ENCODE measurements at places on chromosomes 1 and 21.

DNA sequence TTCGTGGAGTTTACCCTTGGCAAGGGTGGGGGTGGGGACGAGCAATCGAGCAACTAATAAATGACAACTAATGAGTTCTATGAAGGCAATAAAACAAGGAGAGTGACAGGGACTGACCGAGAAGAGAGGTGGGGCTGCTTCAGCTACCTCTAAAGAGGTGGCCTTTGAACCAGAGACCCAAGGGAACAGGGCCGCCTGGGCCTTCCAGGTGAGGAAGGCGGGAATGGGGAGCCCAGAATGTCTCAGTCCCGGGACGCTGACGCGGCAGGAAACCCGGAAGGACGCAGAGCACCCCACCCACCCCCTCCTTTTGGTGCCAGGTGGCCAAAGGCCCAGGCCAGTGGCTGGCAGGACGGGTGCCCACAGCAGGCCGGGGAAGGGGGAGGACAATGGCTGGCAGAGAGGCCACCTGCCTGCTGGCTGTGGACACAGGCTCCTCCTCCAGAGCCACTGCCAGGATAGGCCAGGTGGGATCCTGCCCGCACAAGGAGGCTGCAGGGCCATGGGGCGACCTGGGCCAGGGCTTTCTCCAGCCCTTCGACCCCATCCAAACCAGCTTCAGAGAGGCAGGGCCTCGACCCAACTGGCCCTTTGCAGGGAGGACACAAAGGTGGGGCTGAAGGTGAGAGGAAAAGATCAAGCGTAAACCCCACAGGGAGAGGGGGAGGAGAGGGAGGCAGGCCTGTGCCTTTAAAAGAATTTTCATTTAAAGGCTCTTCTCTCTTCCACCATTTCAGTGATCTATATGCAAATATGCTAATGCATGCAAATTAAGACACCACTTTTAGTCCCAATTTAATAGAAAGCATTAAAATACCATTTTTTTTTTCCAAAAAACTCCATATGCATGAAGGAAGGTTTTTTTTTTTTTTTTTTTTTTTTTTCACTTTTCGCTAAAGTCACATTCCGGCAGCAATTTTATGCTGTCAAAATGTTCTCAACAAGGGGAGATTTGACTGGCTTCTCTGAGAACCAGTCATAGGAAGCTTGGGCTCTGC lies 58.1 kb downstream of the CASZ1 start:
- DNase-seq, result no peak

GRCh38 chr1:57007948-57008347 lies 42.1 kb upstream of the C8B start:
- DNase-seq, result no peak

DNA sequence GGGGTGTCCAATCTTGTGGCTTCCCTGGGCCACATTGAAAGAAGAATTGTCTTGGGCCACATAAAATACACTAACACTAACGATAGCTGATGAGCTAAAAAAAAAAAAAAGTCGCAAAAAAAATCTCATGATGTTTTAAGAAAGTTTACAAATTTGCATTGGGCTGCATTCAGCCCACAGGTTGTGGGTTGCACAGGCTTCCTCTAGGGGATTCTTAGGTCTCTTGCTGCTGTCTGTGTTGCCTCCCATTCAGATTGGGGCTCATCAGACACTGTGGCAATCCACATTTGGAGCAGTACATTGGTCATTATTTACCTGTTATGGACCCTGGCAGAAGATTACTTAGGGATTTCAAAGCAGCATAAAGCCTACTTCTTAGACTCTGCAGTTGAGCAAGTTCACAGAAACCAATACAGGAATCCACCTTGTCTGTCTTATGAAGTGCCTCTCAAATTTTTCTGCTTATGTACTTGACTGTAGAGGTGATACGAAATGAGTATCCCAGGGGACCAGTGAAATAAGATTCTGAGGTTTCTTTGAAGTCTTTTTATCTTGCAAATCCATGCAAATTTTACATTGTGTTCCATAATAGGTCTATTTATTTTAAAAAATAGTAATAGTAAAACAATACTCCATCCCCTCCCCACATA lies 205.5 kb downstream of the RPS6KC1 start:
- no peak for DNase-seq

GRCh38 chr1:3353876-3354275 lies 100.6 kb upstream of the ARHGEF16 start:
- no peak for DNase-seq

- no peak for DNase-seq
Observed at GRCh38 chr1:22745669-22746585, 35.3 kb downstream of the EPHB2 start.

DNA sequence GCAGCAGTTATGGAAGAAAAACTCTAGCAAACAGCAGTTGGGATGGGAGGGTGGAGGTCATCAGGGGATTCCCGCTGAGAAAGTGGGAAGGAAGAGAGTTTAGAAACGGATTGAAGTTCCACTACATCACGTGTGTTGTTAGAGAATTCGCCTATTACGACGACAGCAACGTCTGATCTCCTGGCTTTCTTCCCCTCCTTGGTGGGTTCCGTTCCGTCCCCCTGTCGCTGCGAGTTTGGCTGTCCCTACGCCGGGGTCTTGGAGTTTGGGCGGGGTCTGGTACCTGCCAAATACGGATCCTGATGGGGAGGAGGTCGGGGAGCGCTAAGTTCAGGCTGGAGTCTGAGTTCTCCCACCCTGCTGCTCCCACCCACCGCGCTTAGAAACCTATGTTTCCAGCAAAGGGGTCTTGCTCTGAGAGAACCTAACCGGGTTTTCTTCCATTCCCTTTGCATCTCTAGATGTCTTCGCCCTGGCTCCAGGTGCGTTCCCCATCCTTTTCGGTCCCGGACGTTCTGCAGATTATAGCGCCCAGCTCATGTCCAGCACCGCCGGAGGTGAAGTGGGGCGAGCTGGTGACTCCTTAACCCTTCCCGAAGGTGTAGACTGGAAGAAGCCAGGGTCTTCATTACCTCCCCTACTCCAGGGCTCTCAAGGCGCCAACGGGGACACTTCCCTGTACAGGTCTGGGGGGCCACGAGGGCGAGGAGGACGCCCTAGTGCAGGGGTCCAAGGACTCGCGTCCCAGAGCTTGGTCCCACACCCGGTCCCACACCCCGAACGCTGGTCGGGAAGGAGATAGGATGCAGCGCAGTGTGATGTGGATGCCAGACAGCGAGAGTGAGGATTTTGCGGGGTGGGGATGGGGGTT lies 641 bp upstream of the KCNK2 start:
- no peak for DNase-seq

GRCh38 chr1:39933956-39934941 lies 20.7 kb upstream of the MFSD2A start:
- DNase-seq, result no peak

DNA sequence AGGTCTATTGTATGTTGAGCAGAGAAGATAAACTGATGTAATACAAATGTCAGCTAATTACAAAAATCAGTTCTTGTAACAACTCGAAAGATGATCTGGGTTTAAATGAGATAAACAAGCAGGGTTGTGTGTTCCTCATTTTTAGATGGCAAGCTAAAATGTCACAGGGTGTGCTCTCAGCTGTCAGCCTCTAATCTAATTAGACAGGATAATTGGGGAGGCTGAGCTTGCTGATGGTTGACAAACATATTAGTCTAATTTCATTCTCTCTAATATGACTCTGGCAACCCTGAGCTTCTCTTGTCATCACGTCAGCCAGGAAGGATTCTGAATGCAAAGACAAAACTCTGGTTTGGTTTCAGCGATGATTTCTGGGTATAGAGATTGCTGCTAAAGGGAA lies 335.3 kb upstream of the KAZN start:
- no peak for DNase-seq

DNA sequence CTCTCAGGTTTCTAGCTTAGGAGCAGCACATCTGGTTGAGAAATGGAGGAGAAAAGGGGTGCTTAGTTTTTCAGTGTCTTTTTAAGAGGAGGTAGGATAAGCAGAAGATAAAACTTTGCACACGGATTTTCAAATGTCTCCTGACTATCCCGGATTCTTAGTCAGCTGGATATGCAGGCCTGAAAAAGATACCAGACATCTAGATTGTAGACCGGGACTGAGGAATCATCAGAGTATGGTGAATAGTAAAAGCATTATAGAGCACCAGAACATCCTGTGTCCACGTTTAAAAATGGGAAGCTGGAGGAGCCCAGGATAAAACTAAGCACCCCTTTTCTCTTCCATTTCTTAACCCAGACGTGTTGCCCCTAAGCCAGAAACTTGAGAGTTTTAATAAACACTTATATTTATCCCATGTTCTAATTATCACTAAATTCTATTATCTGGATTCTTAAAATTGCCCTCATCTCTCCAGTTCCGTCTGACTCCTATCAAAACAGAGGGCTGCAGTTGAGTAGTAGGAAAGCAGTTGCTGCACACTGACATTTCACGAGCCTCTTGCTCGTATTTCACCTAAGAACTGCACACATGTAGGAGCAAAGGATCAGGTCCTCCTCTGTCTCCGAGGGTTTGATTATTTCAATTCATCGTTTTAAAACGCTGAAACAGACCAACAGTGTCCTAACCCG lies 609 bp downstream of the PIGK start:
- no peak for DNase-seq

Data from activated CD8-positive, alpha-beta memory T cell treated with anti-CD3 and anti-CD28 coated beads for 4 hours (primary cell).